ENCODE measurements at places on chromosomes 1 and 21.

DNA sequence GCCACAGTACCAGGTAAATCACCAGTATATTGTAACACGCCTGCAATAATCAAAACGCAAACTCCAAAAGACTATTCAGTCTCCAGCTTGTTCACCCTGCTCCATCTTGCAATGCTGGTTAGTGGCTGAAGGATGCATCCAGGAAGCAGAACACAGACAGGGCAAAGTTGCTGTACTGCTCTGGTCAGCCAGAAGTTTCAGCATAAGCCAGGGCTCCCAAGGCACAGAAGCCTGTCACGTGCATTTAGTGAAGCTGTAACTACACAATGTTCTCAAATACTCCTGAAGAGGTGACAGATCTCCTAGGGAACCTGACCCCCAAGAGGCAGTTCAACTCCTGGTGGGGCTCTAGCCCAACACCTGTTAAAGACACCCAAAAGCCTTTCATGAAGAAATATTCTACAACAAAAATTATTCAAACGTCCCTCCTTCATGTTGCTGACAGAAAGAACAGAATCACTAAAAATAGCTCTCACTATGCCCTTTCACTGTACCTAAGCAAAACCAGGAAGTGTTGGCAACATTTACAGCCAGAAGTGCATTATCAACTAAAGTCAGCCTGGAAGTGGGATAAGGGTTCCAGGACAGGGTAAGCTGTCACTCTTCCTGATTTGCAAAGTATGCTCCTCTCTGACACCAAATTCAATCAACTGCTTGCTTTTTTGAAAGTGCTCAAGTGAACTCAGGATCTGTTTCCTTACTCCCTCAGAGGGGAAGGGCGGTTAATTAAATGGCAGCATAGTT lies 52.1 kb downstream of the SLC35D1 start:
- no peak for DNase-seq

GRCh38 chr1:23664837-23665795 lies 26.5 kb upstream of the RPL11 start:
- peak; percentile 45 for DNase-seq

DNA sequence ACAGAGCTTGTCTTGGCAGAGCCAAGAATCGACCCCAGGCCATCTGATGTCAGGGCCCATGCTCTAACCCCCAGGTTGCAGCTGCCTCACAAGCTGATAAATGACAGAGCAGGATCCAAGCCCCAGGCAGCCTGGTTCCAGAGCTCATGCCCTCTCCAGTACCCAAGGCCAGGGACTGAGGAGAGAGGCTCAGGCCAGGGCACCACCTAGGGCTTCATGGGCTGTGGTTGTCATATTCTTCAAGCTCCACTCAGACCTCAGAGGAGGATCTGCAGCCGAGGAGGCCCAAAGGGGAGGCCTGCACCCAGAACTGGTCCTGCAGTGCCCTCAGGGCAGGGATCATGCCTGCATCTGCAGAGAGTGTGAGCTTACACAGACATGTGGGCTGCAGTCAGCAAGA lies 301.1 kb downstream of the MATN1 start:
- DNase-seq: no peak

GRCh38 chr1:43337588-43337987 lies at the start of gene MPL:
Gene MPL, plus strand, starts transcription at chr1:43337818. Its CDS starts 31 bp downstream, at chr1:43337849.
- DNase-seq: no peak

DNA sequence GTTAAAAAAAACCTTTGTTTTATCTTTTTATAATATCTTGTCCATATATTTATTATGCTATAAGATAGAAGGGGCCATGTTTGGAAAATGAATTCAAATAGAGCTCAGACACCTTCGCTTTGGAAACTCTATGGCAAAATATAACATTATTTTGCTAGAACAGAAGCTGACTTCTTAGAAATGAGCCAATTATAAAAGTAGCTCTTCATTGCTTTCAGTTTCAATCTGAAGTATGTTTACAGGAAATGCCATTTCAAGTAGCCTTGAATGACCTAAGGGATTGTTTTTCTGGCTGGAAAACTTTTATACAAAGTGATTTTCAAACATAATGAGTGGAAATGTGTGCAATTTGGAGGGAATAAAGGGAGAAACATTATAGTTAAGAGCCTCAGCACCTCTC lies 37.8 kb upstream of the GBP5 start:
- no peak for DNase-seq

DNA sequence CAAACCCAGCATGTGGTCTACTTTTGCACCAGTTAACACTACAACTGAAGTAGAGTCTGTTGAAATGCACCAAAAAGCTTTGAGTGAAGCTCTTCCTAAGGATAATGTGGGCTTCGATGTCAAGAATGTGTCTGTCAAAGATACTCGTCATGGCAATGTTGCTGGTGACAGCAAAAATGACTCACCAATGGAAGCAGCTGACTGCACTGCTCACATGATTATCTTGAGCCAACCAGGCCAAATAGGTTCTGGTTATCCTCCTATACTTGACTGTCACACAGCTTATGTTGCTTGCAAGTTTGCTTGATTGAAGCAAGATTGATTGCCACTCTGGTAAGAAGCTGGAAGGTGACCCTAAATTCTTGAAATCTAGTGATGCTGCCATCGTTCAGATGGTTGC lies 85.2 kb downstream of the DENND1B start:
- no peak for DNase-seq

GRCh38 chr21:43307677-43308070 lies 119.3 kb downstream of the SIK1 start:
- no peak for DNase-seq

- DNase-seq: no peak
Measured at GRCh38 chr1:185786524-185786923, 52.3 kb downstream of the HMCN1 start.

DNA sequence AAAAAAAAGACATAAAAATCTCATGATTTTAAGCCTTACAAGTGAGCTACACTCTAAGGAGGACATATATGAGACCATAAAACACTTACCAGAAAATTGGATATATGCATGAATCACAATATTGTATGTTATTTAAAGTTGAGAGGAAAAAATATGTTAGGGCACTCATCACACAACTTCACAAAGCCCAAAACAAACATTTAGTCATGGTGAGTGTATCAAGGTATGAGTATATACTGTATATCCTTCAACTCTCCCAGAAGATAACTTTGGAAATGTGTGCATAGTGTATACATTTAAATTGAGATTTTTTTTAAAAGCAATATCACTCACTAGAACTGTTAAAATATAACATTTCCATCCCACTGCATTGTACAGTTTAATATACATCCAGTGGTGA lies 259.3 kb downstream of the SRGAP2C start:
- no peak for DNase-seq

DNA sequence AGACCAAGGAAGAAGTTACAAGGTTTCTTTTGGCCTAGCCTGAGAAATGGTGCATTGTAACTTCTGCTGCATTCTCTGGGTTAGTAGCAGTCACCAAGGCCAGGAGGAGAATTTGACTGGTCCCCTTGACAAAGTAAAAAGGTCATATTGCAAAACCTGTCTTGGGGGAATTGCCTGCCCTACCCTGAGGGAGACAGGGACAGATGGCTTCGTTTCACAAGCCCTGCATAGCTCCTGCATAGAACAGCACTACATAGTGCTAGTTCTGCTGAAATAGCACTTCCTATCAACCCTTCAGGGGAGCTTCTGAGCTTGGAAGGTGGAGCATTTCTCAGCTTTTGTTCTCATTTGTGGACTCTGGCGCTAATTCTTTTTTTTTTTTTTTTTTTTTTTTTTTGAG lies 20.4 kb upstream of the AK2 start:
- DNase-seq: no peak

- no peak for DNase-seq
Measured at GRCh38 chr1:201252944-201253371, 30.3 kb upstream of the PKP1 start.

DNA sequence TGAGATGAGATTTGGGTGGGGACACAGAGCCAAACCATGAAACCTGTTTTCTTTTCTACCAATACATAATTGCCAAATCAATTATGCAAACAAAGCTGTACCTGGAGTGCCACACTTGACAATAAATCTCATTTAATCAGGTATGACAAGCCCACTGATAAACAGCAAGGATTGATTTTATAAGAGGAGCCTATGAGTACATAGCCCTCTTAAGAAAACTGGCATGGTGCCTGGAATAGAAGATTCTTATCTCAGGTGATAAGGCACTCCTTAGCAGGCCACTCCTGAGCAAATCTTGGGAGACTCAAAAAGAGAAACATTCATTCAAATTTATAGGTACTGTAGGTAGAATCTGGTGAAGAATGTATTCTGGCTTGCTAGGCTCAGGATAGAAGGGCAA lies 28.6 kb upstream of the PDE4B start:
- no peak for DNase-seq

- DNase-seq: no peak
Measured at GRCh38 chr1:230231774-230232145, 164.7 kb downstream of the GALNT2 start.

DNA sequence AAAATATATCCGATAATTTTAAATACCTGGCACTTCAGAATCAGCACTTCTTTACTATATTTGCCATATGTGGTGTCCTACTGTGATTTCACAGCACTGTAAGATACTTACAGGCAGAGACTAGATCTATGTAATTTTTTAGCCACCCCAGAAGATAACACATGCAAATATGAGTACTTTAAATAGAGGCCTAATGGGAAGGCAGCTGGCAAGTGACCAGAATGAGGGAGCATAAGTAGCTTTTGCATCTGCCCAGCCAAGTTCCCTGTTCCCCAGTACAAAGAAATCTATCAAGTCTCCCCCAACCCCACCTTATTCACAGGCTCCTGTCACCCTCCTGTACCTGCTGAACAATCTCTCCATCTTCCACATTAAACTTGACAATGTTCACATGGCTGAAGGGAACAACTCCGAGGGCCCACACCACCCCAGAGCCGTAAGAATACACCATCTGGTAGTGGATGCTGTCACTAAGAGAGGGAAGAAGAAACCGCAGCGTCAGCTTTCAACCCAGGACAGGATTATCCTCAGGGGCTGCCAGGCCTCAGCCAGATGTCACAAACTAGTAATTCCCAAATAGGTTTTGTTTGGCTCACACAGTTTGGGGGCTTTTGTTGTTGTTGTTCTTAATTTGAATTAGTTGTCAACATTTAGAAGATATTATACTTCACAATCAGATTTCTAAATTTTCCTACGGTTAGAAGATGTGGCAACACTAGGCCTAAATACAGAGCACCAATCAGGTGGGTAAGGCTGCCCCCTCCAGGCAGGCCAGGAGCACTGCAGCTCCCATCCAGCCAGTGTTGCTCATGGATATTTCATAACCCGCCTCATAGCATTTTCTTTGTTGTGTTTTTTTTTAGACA lies 10.4 kb downstream of the EMC1 start:
- DNase-seq: peak; percentile 27

DNA sequence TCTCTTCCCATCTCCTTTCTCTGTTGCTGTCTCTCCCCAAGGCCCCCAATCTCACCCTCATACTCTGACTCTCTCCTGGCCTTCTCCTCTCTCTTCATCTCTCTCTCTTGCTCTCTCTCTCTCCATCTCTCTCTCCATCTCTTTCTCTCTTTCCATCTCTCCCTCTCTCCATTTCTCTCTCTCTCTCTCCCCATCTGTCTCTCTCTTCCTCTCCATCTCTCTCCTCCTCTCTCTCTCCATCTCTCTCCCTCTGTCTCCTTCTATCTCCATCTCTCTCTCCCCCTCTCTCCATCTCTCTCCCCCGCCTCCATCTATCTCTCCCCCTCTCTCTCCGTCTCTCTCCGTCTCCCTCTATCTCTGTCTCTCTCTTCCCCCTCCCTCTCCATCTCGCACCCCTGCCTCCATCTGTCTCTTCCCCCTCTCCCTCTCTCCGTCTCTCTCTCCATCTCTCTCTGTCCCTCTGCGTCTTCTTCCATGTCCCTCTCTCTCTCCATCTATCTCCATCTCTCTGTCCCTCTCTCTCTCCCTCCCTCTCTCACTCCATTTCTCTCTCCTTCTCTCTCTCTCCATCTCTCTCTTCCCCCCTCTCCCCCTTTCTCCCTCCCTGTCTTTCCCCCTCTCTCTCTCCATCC lies 16.0 kb upstream of the EPHA8 start:
- no peak for DNase-seq

- no peak for DNase-seq
Measured at GRCh38 chr1:200975458-200975857, 48.1 kb downstream of the KIF21B start.

DNA sequence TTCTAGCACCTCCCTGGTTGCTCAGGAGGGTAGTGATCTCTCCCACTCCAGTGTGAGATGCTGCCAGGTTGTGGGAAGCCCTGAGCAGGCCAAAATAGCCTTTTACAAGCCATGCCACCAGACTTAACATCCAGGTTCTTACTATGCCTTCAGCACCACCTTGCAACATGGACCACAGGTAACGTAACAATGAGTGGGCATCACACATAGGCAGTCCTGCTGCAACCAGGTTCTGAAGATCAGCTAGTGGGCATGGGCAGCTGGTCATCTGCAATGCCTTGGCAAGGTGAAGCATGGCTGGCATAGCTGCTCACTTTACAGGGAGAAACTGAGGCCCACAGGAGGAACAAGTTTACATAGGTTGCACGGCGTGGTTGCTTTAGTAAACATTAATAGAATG lies 40.7 kb downstream of the DHCR24 start:
- no peak for DNase-seq

DNA sequence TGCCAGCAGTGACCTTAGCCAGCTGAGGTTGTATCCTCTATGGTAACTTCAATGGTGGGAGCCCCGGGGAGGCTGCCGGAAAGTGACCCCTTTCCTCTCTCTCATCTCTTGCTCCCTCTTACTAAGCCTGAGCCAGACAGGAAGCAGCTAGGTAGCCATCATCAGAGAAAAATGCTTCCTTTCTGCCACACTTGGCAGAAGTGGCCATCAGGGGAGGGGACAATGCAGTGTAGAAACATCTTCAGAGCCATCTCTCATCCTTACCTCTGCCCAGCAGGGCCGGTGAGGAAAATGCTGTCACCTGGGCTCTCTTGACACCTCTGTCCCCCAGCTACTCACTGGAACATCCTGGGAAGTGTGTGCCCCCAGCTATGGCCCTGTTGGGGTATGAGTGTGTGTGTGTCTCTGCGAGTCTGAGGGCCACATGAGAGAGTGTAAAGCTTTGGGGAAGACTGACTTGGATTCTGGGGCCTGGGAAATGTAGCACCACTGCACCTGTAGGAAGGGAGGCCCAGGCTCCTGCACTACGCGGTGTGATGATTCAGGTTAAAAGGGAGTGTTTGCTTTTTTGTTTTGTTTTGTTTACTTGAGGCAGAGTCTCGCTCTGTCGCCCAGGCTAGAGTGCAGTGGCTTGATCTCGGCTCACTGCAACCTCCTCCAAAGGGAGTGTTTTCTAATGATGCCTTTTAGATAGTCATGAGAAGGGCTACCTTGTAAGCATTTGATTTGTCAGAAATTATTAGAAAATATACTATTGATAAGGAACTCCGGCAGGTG lies 48.7 kb upstream of the CNTN2 start:
- DNase-seq: no peak

GRCh38 chr1:9069326-9070100 lies at the start of gene SLC2A5:
Gene SLC2A5, minus strand, starts transcription at chr1:9069635. Its CDS starts 99 bp downstream, at chr1:9069536.
- no peak for DNase-seq

- DNase-seq: peak; percentile 11
Measured at GRCh38 chr1:59072583-59072947, 224.3 kb upstream of the FGGY start.
